Stimulated activated CD8-positive, alpha-beta memory T cell treated with anti-CD3 and anti-CD28 coated beads, Interleukin-7, amount 100 ng/mL, for 1 hour (primary cell): ENCODE measurements at places on chromosomes 3 and 15.

- no peak for DNase-seq
Measured at GRCh38 chr3:102142379-102143060, 292.3 kb upstream of the ZPLD1 start.

- no peak for DNase-seq
Measured at GRCh38 chr3:36959821-36960220, 15.0 kb upstream of the TRANK1 start.

GRCh38 chr3:70914862-70915261, 602.4 kb upstream of the MDFIC2 start:
- no peak for DNase-seq

DNA sequence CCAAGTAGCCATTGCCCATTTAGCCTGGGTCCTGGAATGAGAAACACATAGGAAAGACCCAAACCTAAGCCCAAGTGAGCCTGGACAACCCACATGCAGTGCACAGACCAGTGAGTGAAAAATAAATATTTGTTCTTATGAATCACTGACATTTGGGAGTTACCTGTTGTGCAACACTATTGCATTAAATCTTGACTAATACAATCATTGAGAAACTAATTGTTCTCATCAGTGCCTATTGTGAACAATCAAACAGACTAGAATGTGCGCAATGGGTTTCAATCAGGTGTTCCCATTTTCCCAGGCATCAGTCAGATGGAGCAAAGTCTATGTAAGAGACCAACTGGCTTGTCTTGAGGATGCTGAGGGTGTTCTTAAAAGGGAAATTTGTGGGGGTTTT, 54.7 kb upstream of the CNOT10 start:
- no peak for DNase-seq

- DNase-seq, result no peak
Measured at GRCh38 chr3:50396502-50396901, 37.2 kb upstream of the TMEM115 start.

GRCh38 chr3:140007911-140008869, 73.2 kb downstream of the CLSTN2 start:
- no peak for DNase-seq

DNA sequence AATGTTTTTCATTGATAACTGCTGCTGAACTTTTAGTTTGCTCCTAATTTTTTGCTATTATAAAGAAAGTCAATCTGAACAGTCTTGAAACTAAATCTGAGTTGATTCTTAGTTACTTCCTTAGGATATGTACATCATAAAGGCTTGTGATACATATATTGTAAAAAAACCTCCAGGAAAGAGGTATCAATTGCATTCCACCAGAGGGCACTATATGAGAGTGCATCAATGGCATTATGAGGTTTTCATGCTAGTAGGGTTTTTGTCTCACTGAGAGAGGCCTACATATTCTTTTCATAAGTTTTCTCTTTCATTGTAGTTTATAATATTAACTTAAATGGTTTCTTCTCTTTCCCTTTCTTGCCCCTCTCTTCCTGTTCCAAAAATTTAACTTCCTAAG, 46.9 kb downstream of the PIK3R4 start:
- DNase-seq, result no peak

GRCh38 chr15:71600237-71600636, 210.1 kb upstream of the NR2E3 start:
- no peak for DNase-seq

DNA sequence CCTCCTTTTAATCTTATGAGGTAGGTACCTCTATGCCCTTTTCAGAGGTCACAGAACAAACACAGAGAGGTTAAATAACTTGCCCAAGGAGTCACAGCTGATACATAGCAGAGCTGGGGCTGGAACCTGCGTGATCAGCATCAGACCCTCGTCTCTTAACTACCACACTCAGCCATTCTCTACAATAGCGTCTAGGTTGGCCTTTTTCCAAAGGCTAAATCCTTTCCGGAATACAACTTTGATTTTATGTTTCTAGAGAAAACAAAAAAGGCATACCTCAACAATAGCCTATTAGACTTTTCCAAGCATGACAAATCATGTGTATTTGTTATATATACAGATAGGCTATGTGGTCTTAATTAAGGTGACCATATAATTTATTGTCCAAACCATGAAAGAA, 187.2 kb downstream of the RORA start:
- no peak for DNase-seq

- DNase-seq, result no peak
Measured at GRCh38 chr3:195768414-195768813, 43.3 kb downstream of the MUC4 start.

GRCh38 chr3:107855710-107856109, 235.1 kb downstream of the CD47 start:
- no peak for DNase-seq

GRCh38 chr3:5191555-5192304, 4.2 kb downstream of the EDEM1 start:
- DNase-seq, result no peak

GRCh38 chr15:84684092-84684491, 26.1 kb upstream of the NMB start:
- DNase-seq, result no peak

GRCh38 chr3:78565712-78566111, 1202.1 kb downstream of the ROBO1 start:
- no peak for DNase-seq

GRCh38 chr3:53420831-53421230, 73.5 kb upstream of the DCP1A start:
- DNase-seq, result no peak

DNA sequence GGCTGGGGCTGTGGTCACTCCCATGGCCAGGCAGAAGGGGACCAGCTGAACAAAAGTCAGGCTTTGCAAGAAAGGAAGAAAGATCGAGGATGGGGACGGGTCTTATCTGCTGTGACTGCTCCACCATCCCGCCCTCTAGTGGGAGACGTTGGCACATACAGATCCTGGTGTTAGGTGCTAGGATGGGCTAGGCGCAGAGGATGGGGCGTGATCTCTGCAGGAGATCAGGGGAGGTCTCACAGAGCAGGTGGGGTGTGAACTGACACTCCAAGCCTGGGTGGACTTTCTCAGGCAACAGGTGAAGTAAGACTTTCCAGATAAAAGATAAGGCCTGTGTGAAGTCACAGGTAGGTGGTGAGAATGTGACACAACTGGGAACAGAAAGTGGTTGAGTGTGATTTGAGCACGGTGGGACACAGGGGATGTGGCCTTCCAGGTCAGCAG, 141.9 kb upstream of the SMAD3 start:
- DNase-seq, result no peak

DNA sequence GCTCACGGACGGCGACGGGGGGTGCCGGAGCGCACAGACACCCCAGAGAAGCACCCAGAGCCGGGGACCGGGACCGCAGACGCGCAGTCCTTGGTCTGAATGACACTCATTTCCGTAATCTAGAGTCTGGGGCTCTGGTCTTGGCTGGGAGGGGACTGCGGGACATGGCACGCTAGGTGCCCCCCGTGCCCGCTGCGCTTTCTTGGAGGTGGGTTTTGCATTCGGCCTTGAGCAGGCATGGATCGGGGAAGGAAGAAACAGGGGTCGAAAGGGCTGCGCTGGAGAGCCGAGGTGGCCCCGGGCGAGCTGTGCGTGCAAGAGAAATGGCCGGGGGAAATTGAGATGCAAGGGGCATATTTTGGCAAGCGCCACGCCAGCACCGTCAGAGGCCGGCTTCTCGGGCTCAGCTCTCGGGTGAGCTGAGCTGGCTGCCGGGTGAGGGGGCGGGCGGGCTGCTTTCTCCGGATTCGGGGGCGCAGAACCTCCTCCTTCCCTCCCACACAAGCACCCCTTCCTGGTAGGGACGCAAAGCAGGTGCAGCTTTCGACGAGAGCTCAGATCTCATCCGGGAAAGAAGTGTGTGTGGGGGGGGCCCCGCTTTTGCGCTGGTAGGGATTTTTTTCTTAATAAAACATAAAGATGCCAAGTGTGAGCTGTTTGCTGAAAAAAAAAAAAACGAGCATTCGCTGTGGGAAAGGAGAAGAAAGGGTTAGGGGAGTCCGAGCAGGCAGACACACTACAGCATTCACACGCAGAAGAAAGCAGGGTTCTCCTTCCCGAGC, 963 bp upstream of the NTRK3 start:
- DNase-seq, result no peak

GRCh38 chr3:59006634-59007517, 42.9 kb downstream of the CFAP20DC start:
- DNase-seq, result no peak

DNA sequence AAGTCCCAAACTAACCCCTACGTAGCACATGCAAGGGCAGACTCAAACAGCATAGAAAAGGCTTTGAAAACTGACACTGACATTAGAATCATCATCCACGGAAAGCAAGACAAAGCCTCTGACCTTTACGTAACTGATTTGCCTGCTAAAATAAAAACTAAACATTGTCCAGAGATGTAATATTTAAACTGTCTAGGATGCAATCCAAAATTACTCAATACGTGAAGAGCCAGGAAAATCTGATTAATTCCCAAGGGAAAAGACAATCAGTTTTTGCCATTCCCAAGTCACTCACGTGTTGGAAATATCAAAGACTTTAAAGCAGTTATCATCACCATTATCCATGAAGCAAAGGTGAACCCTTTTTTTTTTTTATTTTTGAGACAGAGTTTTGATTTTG, 13.3 kb upstream of the IQCF1 start:
- DNase-seq, result no peak
